ENCODE measurements at places on chromosomes 2 and 18.
A peak's percentile ranks its signal among the peaks of the same experiment; 100 is the strongest.

- no peak for DNase-seq
Observed at GRCh38 chr2:120736624-120737339, 1.1 kb downstream of the GLI2 start.

GRCh38 chr18:67854340-67854739 is 337.8 kb upstream of the DSEL start:
- no peak for DNase-seq

- peak; percentile 44 for DNase-seq
Observed at GRCh38 chr18:50268022-50268747, 1.9 kb upstream of the CFAP53 start.

DNA sequence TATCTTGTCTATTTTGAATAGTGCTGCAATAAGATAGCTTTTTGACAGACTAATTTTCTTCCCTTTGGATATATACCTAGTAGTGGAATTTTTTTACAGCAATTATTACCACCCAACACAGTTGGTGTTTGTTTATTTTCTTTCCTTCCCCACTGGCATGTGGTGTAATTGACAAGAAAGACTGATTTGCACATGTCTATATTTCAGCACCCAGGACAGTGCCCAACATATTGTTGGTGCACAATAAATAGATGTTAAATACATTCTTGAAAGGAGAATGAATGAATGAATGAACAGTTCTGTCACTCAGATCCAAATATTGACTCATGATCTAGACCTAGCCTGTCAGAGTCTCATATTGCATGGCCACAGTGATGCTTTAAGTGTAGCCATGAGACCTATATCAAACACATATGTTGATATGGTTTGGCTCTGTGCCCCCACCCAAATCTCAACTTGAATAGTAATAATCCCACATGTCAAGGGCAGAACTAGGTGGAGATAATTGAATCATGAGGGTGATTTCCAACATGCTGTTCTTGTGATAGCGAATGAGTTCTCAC is 538.2 kb downstream of the NYAP2 start:
- DNase-seq: no peak

GRCh38 chr18:64110692-64111480 is 38.0 kb downstream of the LINC00305 start:
- no peak for DNase-seq

DNA sequence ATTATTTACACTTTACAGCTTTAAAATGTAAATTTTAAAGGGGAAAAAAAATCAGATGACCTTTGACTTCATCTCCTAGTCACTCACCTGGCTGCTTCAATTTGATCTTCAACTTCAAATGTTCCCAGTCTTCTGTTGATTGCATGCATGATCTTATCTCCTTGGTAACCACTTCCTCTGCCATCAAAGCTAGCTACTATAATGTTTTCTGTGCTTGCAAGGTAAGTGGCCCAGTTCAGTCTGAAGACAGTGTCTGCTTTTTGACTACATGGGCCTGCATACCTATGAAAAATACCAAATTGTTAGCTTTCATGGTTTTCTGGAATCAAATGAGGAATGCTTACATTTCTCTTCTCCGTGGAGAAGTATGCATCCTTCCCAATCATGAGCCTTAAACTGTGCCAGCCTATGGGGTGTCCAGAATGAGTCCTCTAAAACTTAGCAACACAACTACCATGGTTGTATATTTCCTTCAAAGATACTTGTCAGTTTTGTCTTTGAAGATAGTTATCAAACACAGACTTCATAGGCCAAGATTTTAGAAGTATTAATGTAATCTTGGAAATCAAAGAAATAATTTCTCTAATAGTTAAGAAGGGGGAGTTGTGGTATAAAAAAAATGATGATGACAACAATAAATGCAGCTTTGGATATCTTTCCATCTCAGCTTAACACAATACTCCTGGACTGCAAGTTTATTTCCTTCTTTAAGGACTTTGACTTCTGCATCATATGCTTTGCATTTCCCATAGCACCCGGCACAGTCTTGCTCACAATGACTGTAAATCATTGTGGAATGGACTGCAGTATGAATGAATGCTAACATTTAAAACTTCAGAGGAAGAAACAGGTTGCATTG is 62.1 kb downstream of the DPP4 start:
- no peak for DNase-seq

GRCh38 chr2:98759827-98760625 is 29.1 kb upstream of the MGAT4A start:
- no peak for DNase-seq

DNA sequence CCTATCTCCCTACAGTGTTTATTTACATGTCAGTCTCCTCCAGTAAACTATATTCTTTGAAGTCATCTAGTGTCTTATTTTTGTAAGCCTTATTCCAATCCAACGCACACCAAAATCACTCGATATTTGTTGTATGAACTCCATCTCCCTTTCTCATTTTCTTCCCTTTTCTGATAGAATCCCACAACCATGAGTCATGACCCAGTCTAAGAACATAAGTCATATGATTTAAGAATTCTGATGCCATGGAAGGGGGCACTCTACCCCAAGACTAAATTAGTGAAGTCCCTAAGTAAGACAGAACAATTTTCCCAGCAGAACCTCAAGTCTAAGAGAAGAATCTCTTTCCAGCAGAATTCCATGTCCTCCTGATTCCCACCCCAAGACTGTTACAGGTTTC is 5.4 kb downstream of the CHMP3 start:
- DNase-seq: no peak

DNA sequence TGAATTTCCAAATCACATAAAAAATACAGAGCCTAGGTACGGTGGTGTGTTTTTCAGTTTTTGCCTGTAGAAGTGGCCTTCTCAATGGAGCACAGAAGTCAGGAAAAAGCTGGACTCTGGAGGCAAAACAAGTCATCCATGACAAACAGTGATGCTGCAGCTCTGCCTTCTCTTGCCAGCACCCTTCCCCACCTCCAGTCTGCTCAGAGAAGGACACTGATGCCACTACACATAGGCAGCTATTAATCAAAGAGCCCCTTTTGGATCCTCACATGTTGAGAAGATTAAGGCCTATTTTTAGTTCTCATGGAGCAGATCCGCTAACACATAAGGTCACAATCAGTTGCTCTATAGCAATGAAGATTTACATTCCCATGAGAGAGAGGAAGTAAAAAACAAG is 181.6 kb upstream of the GALNT5 start:
- DNase-seq: no peak

- DNase-seq: no peak
Observed at GRCh38 chr2:165645930-165646831, 147.9 kb downstream of the GALNT3 start.

- DNase-seq: no peak
Observed at GRCh38 chr18:75377258-75377657, 50.2 kb downstream of the SMIM21 start.
